Fibroblast of skin of left biceps (primary cell): ENCODE measurements at places on chromosomes 3 and 15.
A peak's percentile ranks its signal among the peaks of the same experiment; 100 is the strongest.

- DNase-seq, result peak; percentile 62
Observed at GRCh38 chr3:42066516-42067181, 24.5 kb upstream of the TRAK1 start.

DNA sequence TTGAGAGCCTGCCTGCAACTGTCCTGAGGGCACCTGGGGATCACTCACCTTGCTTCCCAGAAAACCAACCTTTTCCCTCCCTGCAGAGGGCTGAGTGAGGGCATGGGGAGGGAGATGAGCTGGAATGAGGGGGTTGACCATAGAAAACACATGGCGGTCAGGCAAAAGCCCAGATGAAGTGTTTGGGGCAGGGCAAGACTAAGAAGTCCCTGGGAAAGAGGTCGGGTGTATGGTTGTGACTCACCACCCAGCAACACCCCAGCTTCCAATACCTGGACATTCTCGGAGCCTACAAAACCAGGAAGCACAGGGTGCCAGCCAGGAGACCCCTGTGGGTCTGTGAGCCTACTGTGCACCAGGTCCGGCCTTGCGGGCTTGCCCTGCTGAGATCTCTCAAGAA, 95.3 kb upstream of the ATP2B2 start:
- no peak for DNase-seq

DNA sequence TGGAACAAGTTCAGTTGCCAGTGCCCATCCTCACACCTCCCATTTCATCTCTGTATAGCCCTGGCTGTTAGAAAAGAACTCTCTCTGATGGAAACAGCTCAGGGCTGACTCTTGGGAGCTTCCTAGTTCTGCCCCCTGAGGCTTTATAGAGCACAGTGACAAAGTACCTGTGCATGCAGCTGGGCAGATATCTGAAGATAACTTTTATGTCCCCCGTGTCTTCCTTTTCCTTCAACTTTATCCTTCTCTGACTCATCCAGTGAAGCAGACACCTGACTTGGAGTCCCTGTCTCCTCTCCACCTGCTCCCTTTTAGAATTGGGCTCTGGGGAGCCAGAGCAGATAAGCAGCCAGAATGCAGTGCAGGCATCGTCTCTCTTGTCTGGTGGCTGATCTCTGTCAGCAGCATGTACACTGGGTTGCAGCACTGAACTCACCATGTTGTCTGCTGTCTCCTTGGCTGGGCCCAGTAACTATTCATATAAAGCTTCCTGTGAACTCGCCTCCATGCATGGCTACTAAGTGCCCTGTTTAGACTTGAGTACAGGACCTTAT, 53.9 kb upstream of the PLXNA1 start:
- DNase-seq, result no peak

- no peak for DNase-seq
Observed at GRCh38 chr3:155079746-155080487, at the start of gene MME. TSS of gene MME (plus strand) at chr3:155080319. CDS start at chr3:155084168, 3,849 bp downstream.

DNA sequence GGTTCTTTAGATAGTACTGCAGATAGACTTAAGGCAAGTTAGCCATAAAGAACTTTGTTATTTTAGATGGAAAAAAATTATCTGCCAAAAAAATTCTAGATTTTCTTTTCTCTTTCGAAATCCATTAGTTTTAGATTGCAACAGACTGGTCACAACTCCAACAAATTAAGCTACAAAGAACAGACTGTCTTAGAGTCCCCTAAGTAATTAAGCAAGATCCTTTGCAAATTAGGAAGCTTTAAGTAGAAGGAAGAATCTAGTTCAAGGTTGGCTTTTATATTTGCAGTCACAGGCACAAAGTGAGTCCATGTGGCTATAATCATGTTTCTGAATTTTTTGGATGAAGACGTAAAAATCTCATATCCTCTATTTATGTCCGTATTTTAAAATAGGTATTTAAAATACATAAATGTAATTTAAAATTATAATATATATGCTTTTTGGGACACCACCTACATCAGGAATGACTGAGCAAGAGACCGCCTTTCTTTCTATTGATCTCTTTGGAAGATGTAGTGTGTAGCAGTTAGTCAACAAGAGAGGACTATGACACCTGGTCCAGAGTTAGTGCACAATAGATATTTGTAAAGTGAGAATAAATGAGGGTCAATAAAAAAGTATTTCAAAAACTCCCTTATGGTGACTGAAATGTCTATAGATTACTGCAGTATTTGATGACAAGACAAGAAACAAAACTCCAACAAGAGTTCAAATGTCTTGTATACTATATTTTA, 34.4 kb downstream of the TMEM45A start:
- no peak for DNase-seq

DNA sequence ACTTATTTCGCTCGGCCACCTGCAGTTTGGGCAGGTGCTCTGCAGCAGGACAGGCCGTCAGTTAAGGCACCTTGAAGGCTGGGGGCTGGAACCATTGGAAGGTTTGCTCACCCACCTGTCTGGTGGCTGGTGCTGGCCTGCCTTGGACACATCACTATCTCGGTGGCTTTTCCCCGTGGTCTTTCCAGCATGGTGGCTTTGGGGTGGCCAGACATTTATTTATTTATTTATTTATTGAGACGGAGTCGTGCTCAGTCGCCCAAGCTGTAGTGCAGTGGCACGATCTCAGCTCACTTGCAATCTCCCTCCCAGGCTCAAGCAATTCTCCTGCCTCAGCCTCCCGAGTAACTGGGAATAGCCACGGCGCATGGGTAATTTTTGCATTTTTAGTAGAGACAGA, 11.7 kb downstream of the ISG20 start:
- no peak for DNase-seq

GRCh38 chr3:148682997-148683396, 14.7 kb upstream of the AGTR1 start:
- DNase-seq, result no peak
